Lower lobe of right lung (tissue), 2 donors: ENCODE measurements at places on chromosomes 12 and 14. TPM values are rescaled to one million over a fixed set of nuclear protein-coding genes. Genes with fewer than 3 reads are reported as not detected.

GRCh38 chr12:14920475-14921126 lies 17.7 kb downstream of the ERP27 start:
- no peaks in the 10 kb centered on the region for H3K4me1 ChIP-seq
- no peaks in the 10 kb centered on the region for H3K27me3 ChIP-seq
- no peak for DNase-seq
- no peak overlapping the region for H3K27ac ChIP-seq
- peaks cover 19% of the 10 kb centered on the region for H3K36me3 ChIP-seq
- no peak overlapping the region for H3K4me3 ChIP-seq

DNA sequence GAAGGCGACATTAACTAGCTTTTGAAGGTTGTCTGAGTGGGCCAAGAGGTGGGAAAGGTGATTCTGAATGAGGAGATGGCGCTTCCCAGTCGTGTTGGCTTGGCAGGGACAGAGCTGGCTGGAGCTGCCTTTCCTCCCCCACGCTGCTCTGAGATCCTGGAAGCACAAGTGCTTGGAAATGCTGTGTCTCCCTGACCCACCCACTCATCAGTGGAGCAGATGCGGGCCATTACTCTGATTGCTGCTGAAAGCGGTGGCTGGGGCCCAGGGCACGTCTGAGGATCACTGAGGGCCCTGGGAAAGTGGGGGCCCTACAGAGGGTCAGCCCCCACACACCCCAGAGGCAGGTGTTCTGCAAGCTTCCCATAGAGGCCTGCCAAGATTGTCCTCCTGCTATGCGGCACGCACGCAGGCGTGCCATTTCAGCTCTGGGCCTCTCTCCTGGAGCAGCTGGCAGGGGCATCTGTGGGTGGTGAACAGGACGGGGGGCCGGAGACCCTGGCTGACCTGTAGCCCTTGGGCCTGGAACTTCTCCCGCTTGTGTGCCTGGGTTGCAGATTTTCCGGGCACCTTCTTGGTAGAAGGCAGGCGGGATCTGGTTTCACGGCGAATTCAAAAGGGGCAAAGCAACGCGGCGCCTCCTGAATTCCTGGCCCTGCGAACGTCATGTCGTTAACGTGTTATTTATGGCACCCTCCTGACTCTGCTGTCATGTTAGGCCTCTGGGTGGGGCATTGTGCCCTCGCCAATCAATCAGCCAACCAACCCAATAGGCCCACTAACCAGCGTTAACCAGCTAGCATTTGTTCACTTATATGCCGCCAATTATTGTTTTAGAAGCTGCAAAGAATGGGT lies 133.8 kb upstream of the TBX3 start:
- H3K4me1 ChIP-seq, result peaks cover 8% of the 10 kb centered on the region
- no peaks in the 10 kb centered on the region for H3K27me3 ChIP-seq
- H3K4me3 ChIP-seq, result no peak overlapping the region
- H3K36me3 ChIP-seq, result no peaks in the 10 kb centered on the region
- H3K27ac ChIP-seq, result no peak overlapping the region

Gene SLC25A21
- 0.38 TPM for total RNA-seq

GRCh38 chr14:73173092-73173735 lies 36.9 kb downstream of the PSEN1 start:
- peaks cover 7% of the 10 kb centered on the region for H3K4me1 ChIP-seq
- H3K36me3 ChIP-seq, result peaks cover 79% of the 10 kb centered on the region
- H3K4me3 ChIP-seq, result no peak overlapping the region
- no peak for DNase-seq
- H3K27me3 ChIP-seq, result no peaks in the 10 kb centered on the region
- H3K27ac ChIP-seq, result no peak overlapping the region
